ENCODE measurements at places on chromosomes 4 and X.

DNA sequence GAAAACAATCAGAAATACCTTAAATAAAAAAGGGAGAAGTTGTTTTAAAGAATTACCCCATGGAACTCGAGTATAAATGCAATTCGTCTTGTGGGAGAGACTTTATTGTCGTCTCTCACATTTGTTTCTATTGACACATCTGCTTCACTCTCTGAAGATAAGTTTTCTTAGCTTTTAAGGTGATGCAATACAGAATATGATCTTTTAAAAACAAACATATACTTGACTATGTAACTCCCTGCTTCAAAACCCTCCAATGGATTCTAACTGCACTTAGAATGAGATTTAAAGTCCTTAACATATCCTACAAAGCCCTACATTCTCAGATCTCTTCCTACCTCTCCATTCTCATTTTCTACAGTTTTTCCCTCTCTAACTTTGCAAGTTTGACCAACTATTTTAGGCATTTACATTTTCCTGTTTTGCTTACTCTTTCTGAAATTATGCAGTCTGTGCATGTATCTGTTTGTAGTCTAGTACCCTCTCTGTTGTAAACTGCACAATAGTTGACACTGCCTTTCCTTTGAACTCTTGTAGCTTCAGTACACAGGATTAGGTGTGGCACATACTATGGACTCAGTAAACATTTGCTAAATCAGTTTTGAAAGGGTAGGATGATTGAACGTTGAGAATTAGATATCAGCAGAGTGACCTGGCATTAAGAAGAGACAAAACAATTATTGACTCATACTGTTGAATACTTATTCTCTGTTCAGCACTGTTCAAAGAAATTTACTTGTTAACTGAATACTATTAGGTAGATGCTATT, 59.8 kb downstream of the AGTR2 start:
- no peak for DNase-seq

DNA sequence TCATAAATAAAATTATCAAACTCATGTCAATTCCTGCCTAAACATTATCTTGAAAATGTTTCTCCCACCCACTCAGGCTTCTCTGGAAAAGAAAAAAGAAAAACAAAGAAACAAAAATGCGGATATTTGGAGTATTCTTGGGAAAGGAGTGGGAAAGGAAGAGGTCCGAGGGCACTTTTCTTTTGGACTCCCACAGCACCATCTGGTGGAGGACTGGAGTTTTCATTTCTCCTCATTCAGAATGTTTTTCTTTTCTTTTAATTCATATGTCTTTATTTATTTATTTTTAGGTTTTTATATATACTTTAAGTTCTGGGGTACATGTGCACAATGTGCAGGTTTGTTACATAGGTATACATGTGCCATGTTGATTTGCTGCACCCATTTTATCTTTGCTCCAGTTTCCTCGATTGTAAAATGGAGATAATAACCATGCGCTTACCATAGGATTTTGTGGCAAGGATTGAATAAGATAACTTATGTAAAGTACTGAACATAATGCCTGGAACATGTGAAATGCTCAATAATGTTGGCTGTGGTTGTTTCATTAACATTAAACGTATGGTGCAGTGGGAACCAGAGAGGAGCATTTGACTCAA, 8.0 kb upstream of the KCNE5 start:
- DNase-seq: peak; percentile 13

GRCh38 chr4:48832571-48832970, 1.7 kb downstream of the OCIAD1 start:
- no peak for DNase-seq

- DNase-seq: peak; percentile 30
Measured at GRCh38 chrX:24494647-24495075, 29.6 kb downstream of the PDK3 start.

DNA sequence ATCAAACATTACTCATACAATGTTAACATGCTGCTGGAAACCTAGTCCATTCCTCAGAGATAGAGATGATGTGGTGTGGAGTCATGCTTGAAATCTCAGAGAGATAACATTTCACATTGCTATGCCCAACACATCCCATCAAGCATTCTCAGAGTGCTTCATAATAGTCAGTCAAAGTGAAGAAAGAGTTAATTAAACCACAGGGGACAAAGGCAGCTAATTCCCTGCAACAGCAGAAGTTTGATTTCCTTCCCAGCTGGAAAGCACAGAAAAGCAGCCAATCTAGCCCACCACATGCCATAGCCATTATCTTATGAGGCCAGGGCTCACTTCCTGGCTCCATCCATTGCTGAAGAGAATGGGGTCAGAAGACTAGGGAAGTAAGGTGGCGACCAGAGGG, 8.9 kb downstream of the KDR start:
- no peak for DNase-seq

DNA sequence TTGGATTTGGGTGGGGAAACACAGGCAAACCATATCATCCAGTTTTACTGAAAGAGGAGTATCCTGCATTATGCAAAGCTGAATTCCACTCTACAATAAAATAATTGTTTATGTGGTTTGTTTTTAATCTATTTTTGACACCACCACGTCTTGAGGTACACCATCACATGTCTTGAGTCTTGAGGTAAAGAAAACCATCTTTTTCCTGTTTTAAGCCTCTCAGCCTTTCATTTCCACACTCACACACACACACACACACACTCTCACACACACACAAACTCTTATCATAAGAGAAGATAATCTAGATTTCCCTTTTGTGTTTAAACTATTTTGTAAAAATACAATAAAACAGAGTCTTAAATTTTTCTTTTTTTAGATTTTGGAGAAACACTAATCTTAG, 32.0 kb downstream of the SPIN3 start:
- DNase-seq: no peak

DNA sequence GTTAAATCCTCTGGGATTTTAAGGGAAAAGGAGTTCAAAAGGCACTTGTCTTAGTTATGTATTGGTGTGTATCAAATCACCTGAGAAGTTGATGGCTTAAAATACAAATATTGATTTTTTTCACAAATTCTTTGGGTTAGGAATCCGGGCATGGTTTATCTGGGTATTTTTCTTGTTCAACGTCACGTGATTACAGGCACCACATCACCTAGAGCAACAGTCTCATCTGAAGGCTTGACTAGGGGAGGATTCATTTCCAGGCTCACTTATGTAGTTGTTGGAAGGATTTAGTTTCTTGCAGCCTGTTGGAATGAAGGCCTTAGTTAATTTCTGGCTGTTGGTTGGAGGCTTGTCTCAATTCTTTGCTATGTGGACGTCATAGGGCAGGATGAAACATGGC, 326.1 kb downstream of the STIM2 start:
- no peak for DNase-seq

DNA sequence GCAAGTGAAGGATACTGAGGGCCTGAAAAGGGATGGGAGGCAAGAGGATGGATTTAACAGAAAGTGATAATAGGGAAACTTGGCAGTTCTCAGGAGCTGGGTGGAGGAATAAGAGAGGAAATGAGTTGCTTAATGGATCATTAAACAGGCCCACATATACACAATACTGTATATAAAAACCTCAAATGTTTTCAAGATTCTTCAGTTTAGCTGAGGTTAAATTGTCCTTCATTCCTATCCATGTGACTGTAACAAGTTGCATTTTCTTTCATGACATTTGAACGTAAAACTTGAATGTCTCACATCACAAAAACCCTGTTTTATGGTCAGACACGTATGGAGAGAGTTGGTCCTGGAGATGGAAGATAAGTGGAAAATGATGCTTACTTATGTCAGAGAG, 76.5 kb upstream of the PLAC8 start:
- DNase-seq: no peak

DNA sequence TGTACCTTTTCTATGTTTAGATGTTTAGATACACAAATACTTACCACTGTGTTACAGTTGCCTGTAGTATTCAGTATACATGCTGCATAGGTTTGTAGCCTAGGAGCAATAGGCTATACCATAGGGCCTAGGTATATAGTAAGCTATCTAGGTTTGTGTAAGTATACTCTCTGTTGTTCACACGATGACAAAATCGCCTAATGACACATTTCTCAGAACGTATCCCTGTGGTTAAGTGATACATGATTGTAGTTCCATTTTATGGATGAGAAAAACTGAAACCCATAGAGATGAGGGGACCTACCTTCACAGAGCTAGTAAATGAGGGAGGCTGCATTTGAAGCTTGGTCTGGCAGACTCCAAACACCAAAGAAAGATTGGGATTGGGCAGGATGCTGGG, 79.4 kb upstream of the EFNB1 start:
- no peak for DNase-seq

- DNase-seq: no peak
Measured at GRCh38 chr4:23022032-23022431, 329.3 kb downstream of the GBA3 start.

GRCh38 chrX:2718821-2719220, 27.7 kb downstream of the CD99 start:
- DNase-seq: no peak

DNA sequence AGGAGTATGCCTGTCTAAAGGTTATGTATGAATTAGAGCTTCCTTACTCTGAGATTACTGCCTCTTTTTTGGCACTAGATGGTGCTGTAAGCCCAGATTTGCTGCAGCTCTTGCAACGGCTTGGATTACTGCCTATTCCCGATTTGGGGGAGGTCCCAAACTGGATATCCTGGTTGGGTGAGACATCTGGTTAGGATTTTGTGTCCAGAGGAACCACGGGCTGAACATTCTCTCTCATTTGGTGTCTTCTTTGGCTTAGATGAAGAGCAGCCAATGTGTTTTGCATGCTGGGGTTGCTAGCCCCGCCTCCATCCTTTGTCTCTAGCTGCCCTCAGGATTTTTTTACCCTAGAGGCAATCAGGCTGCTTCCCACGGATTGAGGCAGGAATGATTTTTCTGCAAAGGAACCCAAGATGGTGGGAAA, 31.9 kb downstream of the F8A1 start:
- DNase-seq: peak; percentile 63

GRCh38 chrX:66914080-66914479, 275.2 kb upstream of the EDA2R start:
- peak; percentile 1 for DNase-seq

DNA sequence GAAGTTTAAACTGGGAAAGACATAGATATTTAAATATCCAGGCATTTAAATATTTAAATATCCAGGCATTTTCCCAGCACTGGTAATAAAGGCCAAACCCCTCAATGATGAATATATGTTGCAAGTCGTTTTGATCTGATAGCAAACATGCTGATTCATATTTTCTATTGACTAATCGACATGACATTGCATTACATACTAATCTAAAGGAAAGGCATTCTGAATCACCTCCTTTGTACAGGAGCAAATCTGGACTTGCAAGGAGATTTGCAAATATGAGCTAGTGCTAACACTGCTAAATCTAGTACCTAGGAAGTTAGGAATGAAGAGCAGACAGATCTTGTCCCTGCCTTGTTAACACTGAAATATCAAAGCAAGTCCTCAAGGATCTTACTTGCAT, 207.3 kb downstream of the SLC7A11 start:
- no peak for DNase-seq

- no peak for DNase-seq
Measured at GRCh38 chr4:52984462-52984881, 122.4 kb downstream of the RASL11B start.

DNA sequence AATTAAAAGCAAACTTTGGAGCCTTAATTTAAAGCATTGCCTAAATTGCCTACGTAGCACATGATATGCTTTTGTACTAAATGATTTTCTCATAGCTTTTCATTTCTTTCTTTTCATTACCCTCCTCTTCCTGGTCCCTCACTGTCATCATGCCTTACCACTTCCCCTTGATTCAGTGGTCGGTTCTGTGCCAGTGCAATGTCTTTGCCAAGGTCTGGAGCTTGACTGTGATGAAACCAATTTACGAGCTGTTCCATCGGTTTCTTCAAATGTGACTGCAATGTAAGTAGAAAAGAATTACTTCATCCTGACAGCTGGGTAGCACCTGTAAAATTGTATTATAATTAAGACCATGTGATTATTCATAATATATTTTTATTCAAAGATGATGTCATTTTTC, 72.5 kb downstream of the C4orf46 start:
- DNase-seq: no peak

- peak; percentile 40 for DNase-seq
Measured at GRCh38 chrX:65601530-65602220, 65.8 kb upstream of the MSN start.

DNA sequence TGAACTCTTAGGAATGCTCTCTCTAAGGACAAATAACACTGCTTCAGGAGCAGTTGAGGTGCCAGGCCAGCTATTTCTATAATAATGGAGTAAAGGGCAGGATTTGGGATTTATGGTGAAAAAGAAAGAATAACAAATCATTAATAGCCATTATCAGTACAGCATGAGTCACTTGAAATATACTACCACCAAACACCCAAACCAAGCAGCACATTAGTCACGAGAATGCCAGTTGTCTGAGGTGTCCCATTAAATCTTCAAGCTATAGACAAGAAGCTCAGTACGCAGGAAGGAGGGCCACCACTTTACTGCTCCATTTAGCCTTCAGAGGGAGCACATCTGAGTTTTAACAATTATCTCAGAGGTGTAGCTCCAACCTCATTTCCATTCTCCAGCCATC, 106.8 kb upstream of the MAGEA10 start:
- DNase-seq: no peak

- no peak for DNase-seq
Measured at GRCh38 chr4:139297001-139297410, 4.3 kb upstream of the NAA15 start.

- DNase-seq: no peak
Measured at GRCh38 chr4:189600718-189601435, 339.8 kb upstream of the FRG1 start.

DNA sequence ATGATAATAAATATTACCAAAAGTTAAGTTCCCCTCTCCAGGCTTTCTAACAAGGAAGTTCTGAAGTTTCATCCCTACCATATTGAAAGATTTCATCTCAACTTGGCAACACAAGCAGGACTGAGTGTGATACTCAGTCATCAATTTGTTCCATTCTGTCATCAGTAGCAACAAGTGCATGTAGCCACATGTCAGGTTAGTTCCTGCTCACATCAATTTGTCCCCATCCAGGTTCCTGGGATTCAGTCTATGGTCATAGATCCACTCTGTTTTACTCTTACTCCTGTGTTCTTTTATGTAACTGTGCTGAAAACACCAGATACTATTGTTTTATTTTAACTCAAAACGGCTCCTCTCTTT, 22.2 kb downstream of the SMPX start:
- DNase-seq: no peak

GRCh38 chrX:3651277-3651676, 62.2 kb downstream of the PRKX start:
- DNase-seq: no peak

Data from Ammon's horn (tissue), 1 donor.